Stomach (tissue), 19 donors: ENCODE measurements at places on chromosomes 1 and 21. TPM values are rescaled to one million over a fixed set of nuclear protein-coding genes. Genes with fewer than 3 reads are reported as not detected.

Gene RGL1
- 7.2 TPM for total RNA-seq

Gene CLEC20A
- not detected for total RNA-seq

Gene MPL
- total RNA-seq = not detected

Gene NBPF10
- total RNA-seq = 0.58 TPM

Gene SPRR4
- not detected for total RNA-seq

Gene PIGR
- total RNA-seq = 142 TPM

Gene EPHX1
- total RNA-seq = 13.0 TPM

Gene LRRC38
- not detected for total RNA-seq

GRCh38 chr1:113138778-113139177, 65.8 kb downstream of the LRIG2 start:
- no peak for DNase-seq
- H3K4me1 ChIP-seq = peaks cover 50% of the 10 kb centered on the region
- no peak overlapping the region for H3K4me3 ChIP-seq
- no peak overlapping the region for H3K27ac ChIP-seq
- H3K27me3 ChIP-seq = no peaks in the 10 kb centered on the region

- H3K27me3 ChIP-seq = no peaks in the 10 kb centered on the region
- DNase-seq = no peak
- H3K4me3 ChIP-seq = no peak overlapping the region
Measured at GRCh38 chr1:200518524-200518923, 102.0 kb downstream of the KIF14 start.

DNA sequence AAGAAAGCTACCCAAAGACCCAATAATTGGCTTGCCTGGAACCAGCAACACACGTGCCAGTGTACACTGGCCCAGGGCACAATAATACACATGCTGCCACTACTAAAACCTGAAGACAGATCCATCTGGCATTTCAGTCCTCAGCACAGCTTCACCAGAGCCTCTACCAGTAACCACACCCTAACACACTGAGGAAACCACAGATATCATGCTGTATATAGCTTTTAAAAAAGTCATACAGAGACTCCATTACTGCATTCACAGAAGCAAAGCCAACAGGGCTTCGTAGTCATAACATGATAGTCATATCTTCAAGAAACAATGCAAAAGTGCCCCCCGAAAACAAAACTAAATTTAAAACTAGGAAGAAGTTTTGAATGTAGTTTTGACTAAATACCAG, 40.6 kb upstream of the NEGR1 start:
- no peak overlapping the region for H3K27ac ChIP-seq
- no peaks in the 10 kb centered on the region for H3K36me3 ChIP-seq
- DNase-seq = no peak
- no peaks in the 10 kb centered on the region for H3K4me1 ChIP-seq

GRCh38 chr1:237041795-237042525, at the start of gene RYR2:
RYR2 (plus strand) TSS chr1:237042184; CDS start chr1:237042522, 338 bp downstream.
- H3K27ac ChIP-seq = peak within 1 kb of the TSS; percentile 69
- peaks cover 39% of the 10 kb centered on the region for H3K4me1 ChIP-seq
- peak within 1 kb of the TSS; percentile 63 for H3K4me3 ChIP-seq
- no peaks in the 10 kb centered on the region for H3K27me3 ChIP-seq
- no peaks in the 10 kb centered on the region for H3K36me3 ChIP-seq

GRCh38 chr1:31785020-31785946, 21.1 kb upstream of the ADGRB2 start:
- no peak for DNase-seq
- H3K27me3 ChIP-seq = no peaks in the 10 kb centered on the region
- no peaks in the 10 kb centered on the region for H3K36me3 ChIP-seq
- no peak overlapping the region for H3K27ac ChIP-seq
- no peak overlapping the region for H3K4me3 ChIP-seq

GRCh38 chr1:212953321-212953720, 3.0 kb downstream of the VASH2 start:
- H3K36me3 ChIP-seq = no peaks in the 10 kb centered on the region
- H3K27me3 ChIP-seq = peaks cover 14% of the 10 kb centered on the region
- no peak overlapping the region for H3K4me3 ChIP-seq
- DNase-seq = no peak
- no peak overlapping the region for H3K27ac ChIP-seq
- peaks cover 21% of the 10 kb centered on the region for H3K4me1 ChIP-seq

- no peak for DNase-seq
- H3K27ac ChIP-seq = no peak overlapping the region
Measured at GRCh38 chr1:209387271-209387968, 196.1 kb upstream of the CAMK1G start.

DNA sequence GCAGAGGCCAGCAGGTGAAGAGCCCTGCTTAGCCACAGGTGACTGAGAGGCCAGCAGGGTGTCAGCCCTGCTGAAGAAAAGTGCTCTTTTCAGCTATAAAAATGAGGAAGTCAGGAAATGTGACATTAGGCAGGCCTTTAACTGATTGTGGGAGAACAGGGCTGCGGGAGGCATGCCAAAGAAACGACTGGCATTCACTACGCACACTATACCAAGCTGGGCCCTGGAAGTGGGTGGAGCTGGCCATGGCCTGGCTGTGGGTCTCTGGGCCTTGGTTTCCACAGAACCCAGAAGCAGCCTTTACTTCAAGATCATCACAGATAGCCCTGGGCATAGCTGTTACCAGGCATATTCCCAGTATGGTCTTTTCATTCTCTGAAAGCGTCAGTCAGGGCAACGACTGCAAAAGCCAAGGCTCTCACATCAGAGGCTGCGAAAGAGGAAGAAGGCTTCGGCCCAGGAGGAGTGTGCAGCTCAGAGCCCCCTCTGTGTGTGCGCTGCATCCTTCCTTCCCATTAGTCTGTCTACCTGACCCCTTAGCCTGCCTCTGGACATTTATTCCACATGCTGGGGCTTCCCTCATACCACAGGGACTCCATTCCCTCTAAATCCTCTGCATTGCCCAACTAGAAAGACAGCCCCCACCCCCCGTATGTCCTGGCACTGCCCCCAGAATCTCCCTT, 14.3 kb downstream of the SLC2A1 start:
- peak; percentile 79 for DNase-seq
- no peaks in the 10 kb centered on the region for H3K27me3 ChIP-seq
- peaks cover 87% of the 10 kb centered on the region for H3K4me1 ChIP-seq
- no peak overlapping the region for H3K4me3 ChIP-seq

GRCh38 chr21:44636209-44637017, 743 bp upstream of the KRTAP10-10 start:
- no peaks in the 10 kb centered on the region for H3K4me1 ChIP-seq
- H3K36me3 ChIP-seq = no peaks in the 10 kb centered on the region
- H3K27ac ChIP-seq = no peak overlapping the region
- H3K4me3 ChIP-seq = no peak overlapping the region
- DNase-seq = no peak

DNA sequence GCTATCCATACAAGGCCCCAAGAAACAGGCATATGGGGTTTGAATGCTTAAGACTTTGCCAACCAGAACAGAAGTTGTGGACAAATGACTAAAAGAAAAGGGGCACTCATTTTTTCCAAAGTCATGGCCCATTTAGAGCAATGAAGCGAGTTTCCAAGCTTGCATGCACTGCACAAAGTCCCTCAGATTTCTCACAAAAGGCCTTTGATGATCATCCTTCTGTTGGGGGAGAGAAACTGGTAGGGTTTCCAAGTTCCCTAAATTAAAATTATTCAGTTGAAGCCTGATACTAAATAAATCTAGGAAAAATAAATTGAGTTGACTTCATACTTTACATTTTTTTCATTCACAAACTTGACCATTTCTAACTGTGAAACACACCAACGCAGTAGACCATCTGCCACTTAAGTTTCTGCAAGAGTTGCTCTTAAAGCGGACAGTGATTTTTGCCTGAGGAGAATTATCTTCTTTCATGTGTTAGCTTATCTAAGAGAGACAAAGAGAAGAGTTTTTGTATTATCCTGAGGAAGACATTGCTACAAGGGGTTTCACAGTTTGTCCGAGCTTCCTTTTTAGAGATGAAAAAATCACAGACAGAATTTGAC, 139.2 kb downstream of the SEC16B start:
- no peak overlapping the region for H3K4me3 ChIP-seq
- H3K4me1 ChIP-seq = no peaks in the 10 kb centered on the region
- H3K27me3 ChIP-seq = no peaks in the 10 kb centered on the region
- no peak for DNase-seq
- H3K36me3 ChIP-seq = no peaks in the 10 kb centered on the region

DNA sequence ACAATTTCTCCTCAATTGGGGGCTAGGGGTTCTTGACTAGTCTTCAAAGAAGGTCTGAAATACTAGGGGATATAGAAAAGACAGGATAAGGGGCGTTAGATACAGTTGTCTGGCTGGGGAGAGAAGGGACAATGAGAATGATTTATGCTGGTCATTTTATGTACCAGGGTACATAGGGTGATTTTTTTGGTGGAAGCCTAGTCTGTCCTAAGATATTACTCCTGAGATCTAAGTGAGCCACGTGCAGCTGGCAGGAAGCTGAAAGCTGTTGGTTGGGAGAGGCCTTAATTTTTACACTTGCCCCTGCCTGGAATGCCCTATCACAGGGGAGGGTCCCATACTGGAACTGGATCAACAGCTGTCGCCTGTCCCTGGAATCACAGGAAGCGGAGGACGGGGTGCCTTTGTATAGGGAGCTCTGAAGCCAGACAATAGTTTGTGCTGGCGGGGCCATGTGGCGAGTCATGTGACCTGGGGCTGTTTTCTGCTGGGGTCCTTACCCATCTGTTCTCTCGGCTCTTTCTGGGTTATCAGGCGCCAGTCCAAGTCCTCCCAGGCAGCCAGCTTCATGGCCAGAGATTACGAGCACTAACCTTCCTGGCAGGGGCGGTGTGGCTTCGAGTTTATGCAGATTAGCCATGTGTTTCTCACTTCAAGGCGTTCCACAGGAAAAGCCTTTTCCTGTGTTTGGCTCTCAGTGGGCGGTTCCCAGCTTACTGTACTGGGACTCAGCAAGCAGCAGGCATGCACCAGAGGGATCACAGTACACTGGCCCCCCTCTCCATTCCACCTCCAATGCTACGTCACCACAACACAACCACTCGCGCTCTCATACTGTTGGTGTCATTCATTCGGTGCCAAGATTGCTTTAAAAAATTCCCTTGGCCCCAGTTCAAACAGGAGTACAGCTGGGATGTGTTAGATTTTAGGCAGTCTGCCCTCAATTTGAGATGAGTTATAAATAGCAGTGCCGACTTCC, 27.5 kb downstream of the ARID1A start:
- peak; percentile 96 for DNase-seq
- peak overlapping the region; percentile 83 for H3K27ac ChIP-seq
- H3K36me3 ChIP-seq = no peaks in the 10 kb centered on the region
- no peak overlapping the region for H3K4me3 ChIP-seq
- H3K27me3 ChIP-seq = no peaks in the 10 kb centered on the region

DNA sequence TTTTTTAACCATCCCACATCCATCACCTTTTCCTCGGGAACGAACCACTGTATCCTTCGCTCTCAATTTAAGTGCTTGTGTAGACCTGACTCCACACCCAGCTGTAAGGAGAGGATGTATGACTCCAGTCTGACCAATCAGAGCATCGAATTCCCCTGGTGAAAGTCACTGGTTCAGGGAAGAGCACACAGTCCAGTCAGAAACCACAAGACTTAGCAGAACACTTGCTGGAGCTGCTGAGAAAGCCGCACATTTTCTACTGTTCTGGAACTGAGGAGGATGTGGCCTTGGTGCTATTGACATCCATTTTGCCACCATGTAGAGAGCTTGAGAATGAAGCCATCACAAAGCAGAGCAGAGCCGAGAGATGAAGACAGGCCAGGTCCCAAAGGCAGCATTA, 59.9 kb upstream of the CNN3 start:
- no peak for DNase-seq
- no peaks in the 10 kb centered on the region for H3K27me3 ChIP-seq
- H3K4me1 ChIP-seq = peaks cover 4% of the 10 kb centered on the region
- no peak overlapping the region for H3K27ac ChIP-seq
- H3K36me3 ChIP-seq = no peaks in the 10 kb centered on the region
- no peak overlapping the region for H3K4me3 ChIP-seq

GRCh38 chr1:50985094-50985493, 15.0 kb downstream of the CDKN2C start:
- no peaks in the 10 kb centered on the region for H3K27me3 ChIP-seq
- no peaks in the 10 kb centered on the region for H3K36me3 ChIP-seq
- H3K27ac ChIP-seq = no peak overlapping the region
- no peak for DNase-seq

- no peak overlapping the region for H3K27ac ChIP-seq
- no peaks in the 10 kb centered on the region for H3K27me3 ChIP-seq
- no peaks in the 10 kb centered on the region for H3K4me1 ChIP-seq
- no peak overlapping the region for H3K4me3 ChIP-seq
- DNase-seq = no peak
Measured at GRCh38 chr1:37094302-37094701, 60.0 kb upstream of the GRIK3 start.

DNA sequence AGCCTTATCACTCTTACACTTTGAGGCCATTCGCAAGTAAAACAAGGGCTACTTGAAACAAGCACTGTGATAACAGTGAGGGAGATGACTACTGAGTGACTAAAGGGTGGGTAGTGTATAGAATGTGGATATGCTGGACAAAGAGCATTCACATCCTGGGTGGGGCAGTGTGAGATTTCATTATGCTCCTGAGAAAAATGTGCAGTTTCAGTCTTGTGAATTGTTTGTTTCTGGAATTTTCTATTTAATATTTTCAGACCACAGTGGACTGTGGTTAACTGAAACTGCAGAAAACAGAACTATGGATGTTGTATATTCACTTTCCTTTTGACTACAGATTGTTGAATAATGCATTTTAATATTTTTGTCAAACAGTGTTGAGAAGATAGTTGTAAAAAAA, 25.1 kb upstream of the B3GALT2 start:
- H3K4me1 ChIP-seq = no peaks in the 10 kb centered on the region
- H3K27me3 ChIP-seq = no peaks in the 10 kb centered on the region
- peaks cover 45% of the 10 kb centered on the region for H3K36me3 ChIP-seq
- DNase-seq = peak; percentile 15
- H3K4me3 ChIP-seq = no peak overlapping the region

DNA sequence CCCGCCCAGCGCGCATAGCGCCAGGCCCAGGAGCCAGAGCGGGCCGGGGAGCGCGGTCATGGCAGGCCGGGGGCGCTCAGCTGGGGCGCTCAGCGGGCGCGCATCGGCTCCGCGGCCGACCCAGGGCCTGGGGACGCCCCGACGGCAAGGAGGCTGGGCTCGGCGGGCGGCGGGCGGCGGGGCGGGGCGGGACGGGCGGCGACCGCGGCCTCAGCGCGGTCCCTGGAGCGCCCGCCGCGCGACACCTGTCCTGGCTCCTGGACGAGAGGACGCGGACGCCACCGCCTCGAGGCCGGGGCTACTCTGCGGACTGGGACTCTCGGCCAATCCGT, 273 bp downstream of the BMP8B start:
- no peaks in the 10 kb centered on the region for H3K27me3 ChIP-seq
- peak overlapping the region; percentile 17 for H3K27ac ChIP-seq
- DNase-seq = no peak
- no peaks in the 10 kb centered on the region for H3K36me3 ChIP-seq
- H3K4me3 ChIP-seq = peak overlapping the region; percentile 57

GRCh38 chr1:87279966-87280535, 48.6 kb upstream of the LMO4 start:
- DNase-seq = no peak
- no peaks in the 10 kb centered on the region for H3K36me3 ChIP-seq
- H3K4me1 ChIP-seq = no peaks in the 10 kb centered on the region
- H3K27ac ChIP-seq = no peak overlapping the region

DNA sequence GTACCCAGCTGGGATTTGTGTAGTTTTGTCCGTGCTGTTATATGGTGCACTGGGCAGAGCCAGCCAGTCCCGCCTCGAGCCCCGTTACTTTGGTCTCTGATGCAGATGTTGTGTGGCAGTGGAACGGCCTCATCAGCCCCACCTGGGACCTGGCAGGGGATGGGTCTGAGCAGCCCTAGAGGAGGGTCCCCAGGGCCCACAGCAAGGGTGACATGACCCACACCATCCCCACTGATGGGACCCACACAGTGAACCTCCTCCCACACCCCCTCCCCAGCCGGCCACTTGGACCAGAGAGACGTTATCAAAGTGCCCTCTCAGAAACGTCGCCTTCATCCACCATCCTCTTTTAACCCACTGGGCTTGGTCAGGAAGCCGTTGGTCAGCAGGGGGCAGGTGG, 42.0 kb upstream of the PCBP3 start:
- no peaks in the 10 kb centered on the region for H3K27me3 ChIP-seq
- H3K36me3 ChIP-seq = no peaks in the 10 kb centered on the region
- no peaks in the 10 kb centered on the region for H3K4me1 ChIP-seq
- H3K27ac ChIP-seq = no peak overlapping the region
